ENCODE measurements at places on chromosomes 5 and 9.

GRCh38 chr5:72540759-72541438, 33.7 kb upstream of the ZNF366 start:
- no peak for DNase-seq

- DNase-seq: no peak
Measured at GRCh38 chr5:23483090-23483489, 24.3 kb upstream of the PRDM9 start.

DNA sequence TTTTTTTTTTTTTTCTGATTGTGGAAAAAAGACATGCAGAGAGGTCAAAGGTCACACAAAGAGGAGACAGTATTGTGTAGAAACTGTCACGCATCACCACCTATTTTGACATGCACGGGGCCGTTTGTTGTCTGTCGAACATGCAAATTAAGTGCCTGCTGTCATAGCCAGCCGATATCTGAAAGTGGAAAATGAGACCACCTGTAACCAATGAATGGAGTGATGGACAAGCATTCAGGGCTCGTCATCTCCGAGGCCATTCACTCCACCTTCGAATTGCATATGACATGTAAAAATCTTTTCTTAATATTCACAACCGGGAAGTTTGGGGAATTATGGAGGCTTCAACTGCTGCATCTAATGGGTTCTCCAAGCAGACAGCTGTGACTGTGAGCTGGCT, 512.2 kb upstream of the ADAMTS16 start:
- DNase-seq: no peak

GRCh38 chr5:181221792-181222629, 1.1 kb upstream of the TRIM41 start:
- peak; percentile 94 for DNase-seq

DNA sequence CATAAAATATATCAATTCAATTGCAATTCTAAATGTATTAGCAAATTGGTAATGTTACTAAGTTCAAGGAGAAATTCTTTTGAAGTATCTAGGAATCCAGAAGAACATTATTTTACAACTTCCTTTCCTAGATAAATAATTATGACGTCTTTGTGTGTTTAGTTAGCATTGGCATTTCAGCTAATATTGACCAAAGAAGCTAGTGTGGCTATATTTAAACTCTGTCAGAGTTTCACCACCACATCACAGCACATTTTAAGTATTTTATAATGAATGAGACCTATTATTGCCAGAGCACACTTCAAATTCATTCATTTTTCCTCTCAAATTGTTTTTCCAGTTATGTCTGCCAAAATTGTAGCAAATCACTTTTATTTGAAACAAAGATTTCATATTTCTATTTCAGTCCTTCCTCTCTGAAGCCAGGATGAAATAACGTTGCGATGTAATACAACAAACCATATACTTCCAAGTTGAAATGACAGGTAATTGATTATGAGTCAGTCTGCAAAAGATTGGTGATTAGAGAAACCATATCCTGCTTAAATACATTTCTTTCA, 18.9 kb downstream of the PLK2 start:
- peak; percentile 51 for DNase-seq

- peak; percentile 40 for DNase-seq
Measured at GRCh38 chr5:146213210-146213826, 9.9 kb downstream of the RBM27 start.
